ENCODE measurements at places on chromosomes 2 and 18.

DNA sequence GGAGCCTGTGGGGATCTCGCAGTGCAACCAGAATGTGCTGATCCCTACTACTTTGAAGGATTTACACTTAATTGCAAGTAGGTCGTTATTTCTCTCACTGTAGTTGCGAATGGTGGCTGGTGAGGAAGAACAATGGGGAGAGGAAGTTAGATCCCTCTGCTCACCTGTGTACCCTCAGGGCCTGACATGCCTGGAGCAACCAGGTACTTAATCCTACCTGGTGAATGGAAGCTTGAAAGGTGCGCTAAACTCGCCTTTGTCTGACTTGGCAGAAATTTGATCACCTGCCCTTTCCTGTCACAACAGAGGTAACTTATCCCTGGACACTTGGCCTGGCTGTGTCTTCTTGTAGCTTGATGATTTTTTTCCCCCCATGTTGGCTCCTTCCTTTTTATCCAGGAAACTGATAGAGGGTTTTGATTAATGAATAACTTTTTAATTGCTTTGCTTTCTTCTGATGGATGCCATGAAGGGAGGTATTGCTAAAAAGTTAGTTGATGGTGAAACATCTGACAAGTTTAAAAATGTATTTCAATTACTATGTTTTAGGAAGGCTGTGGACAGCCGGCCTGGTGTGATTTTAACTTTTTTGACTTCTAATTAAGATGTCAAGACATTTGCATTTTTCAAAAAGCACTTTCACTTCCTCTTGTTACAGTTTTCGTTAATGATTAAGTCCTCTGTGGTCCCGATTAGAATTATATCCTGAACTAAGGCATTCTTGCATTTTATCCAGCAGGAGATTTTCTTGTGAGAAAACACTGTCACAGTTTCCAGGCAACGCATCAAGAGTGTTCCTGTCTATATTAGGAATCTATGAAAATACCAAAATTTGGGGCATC, 9.2 kb downstream of the SGPP2 start:
- no peak for DNase-seq

DNA sequence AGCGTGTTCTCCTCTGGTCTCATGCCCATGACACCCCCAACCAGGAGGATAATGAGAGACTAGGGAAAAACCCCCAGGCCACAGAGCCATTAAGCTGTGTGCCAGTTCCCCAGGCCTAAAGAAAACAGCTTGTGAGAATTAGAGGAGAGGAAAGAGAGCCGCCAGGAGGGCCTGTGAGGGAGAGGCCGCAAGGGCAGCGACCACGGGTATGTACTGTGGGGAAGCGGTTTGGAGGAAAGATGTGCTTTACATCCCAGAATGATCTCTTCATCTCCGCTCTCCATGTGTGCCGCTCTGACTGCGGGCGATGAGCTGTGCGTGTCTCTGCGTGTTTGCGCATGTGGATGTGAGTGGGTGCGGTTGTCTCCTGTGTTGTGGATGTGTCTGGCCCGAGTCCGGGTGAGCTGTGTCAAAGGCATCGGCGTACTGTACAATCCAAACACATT, 82.9 kb downstream of the DYSF start:
- peak; percentile 43 for DNase-seq

DNA sequence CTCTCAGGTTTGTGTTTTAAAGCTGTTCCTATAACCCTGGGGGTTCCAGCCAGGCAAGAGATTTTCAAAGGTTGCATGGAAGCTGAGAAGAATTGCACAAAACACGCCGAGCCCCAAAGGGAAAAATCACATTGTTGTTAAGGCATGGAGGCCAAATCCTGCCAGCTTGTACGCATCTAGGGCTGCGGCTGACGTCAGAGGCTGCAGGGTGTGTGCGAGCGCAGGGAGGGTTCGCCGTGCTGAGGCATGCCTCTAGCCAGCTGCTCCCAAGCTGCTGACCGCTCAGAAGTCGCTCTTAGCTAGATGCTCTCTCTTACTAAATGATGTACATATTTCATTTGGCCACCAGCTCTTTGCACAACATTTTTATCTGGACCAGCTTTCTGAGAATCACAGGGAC, 191.8 kb downstream of the LPIN1 start:
- no peak for DNase-seq

DNA sequence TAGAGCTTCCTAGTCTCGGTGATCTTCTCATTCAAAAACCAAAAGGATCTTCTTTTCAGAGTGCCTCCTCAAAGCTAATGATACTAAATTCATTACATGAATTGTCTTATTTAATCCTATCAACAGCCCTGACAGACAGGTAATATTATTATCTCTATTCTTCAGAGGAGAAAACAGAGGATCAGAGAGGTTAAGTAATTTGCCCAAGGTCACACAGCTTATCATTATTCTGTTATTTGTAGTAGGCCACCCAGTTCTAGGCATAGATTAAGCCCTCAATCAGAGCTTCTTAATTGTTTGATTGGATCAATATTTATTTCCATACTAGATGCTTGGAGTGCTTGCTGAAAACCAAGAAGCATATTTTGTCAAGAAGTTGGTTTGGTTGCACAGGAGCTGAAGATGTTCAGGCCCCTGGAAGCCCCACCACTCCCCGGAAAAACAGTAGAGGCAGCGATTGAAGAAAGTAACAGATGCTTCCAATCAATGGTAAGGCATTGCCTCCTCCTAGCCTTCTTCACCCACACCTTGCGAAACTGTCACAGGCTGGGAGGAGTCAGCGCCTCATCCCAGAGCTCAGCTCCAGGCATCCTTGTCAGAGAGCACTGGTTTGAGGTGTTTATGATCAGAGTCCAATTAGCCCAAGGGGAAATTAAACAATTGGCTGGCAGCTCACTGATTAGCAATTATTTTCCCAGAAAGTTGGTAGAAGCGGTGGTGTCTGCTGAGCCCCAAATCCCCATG, 487.2 kb downstream of the BCL11A start:
- DNase-seq = no peak

All from upper lobe of right lung (tissue), 1 donor.